AG20443 (cell line): ENCODE measurements at places on chromosomes 4 and X.

DNA sequence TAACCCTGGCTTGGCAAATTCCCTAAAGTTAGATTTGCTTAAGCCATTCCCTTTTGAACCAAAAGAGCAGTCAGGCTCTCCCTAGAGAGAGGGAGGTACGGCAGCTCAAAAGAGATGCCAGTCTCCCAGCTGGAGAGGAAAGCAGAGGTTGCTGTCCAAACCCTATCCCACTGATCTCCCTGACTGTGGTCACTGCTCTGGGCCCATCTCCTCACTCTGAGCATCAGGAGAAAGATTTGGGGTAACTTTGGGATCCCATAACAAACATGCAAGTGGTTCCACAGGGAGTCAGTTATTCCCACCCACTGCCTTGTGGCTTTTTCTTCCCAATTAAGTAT, 17.1 kb downstream of the ACSL1 start:
- DNase-seq = no peak

GRCh38 chr4:74608151-74608949, 163.4 kb downstream of the AREG start:
- no peak for DNase-seq

DNA sequence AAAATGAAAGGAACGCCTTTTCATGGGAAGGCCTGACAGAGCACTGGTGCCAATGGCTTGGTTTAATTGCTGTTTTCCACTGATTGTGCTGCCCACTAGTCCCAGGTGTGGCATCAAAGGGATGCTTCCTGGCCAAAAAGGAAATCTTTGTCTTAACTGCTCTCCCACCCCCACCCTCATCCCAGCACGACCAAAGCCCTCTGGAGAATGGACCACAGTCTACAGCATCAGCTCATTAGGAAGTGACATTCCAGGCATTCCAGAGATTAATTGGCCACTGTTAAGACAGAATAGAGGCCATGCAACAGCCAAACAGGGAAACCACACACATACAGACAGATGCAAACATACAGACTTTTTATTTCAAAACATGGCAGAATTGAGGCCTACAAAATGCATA, 143.2 kb downstream of the LHFPL1 start:
- peak; percentile 33 for DNase-seq

DNA sequence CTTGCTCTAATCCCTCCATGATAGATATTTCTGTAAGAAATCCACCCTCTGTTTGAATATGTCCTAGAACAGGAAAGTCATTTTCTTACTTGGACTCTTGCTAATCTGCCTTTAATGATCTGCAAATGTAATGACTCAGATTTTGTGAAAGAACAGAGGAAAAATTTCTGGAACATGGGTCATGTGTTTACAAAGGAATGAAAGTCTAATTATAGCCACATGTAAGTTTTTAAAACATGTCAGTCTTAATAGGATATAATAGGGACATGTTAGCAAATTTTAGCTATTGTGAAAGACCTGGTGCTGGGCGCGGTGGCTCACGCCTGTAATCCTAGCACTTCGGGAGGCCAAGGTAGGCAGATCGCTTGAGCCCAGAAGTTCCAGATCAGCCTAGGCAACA, 47.6 kb downstream of the GRK4 start:
- DNase-seq = peak; percentile 69

DNA sequence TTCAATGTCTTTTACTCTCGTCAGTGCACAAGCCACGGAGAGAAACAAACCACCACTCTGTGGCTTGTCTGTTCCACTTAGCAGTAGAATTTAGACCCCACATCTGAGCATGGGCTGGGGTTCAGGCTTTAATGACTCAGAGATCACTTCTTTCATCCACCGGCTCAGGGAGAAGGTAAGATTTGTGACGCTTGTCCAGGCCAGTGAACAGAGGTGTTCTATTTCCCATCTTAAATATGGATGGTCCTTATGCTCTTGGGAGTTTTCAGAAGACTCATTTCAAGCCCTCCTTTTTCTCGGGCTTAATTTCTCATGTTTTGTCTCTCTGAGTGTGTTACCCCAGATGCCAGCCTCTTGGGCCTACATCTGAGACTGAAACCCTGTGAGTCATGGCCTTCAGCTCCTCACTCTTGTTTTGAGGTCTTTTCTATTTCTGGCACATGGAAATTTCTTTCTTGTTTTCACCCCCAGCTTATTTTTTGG, 127.4 kb upstream of the SFRP2 start:
- no peak for DNase-seq

DNA sequence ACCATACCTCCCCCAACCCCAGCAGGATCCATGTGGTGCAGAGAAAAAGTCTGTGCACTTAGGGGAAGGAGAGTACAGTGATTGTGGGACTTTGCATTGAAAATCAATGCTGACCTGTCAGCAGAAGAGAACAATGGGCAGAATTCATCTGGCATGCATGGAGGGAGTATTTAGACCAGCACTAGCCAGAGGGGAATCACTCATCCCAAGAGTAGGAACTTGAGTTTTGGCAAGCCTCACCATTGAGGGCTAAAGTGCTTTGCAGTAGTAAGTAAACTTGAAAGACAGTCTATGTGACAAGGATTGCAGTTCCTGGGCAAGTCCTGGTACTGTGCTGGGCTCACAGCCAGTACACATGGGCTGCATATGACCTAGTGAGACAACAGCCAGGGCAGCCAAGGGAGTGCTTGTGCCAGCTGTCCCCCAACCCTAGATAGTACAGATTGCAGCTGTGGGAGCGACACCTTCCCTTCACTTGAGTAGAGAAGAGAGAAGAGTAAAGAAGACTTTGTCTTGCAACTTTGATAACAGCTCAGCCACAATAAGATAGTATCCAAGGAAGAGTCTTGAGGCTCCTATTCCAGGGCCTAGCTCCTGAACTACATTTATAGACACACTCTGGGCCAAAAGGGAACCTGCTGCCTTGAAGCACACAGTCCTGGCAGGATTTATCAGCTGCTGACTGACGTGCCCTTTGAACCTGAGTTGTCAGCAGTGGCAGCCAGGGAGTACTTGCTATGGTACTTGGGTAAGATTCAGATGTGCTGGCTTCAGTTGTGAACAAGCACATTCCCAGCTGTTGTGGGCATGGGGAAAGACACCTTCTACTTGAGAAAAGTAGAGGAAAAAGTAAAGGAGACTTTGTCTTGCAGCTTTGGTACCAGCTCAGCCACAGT, 48.7 kb downstream of the HDX start:
- DNase-seq = no peak
